ENCODE measurements at places on chromosomes 3 and 15.

- DNase-seq = no peak
Measured at GRCh38 chr15:78927077-78927790, 17.6 kb downstream of the CTSH start.

- no peak for DNase-seq
Measured at GRCh38 chr15:88752951-88753350, 50.3 kb upstream of the ACAN start.

DNA sequence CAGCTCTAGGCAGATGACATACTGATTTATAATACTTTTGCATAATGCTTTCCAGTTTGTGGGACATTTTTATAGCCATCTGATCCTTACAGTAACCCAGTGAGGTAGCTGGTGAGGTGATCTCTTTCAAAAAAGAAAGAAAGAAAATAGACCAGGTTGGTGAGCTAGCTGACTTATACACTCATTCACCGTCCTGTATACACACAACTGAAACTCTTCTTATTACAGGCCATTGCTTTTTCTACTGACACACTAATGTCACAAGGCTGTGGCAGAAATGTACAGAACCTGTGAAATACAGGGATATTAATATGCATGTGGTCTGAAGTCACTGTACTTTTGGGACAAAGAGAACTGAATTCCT, 150.2 kb upstream of the BHLHE40 start:
- no peak for DNase-seq

GRCh38 chr15:39699516-39700374, 82.9 kb downstream of the FSIP1 start:
- no peak for DNase-seq

GRCh38 chr3:50355829-50356552, 3.3 kb downstream of the TMEM115 start:
- DNase-seq = no peak

DNA sequence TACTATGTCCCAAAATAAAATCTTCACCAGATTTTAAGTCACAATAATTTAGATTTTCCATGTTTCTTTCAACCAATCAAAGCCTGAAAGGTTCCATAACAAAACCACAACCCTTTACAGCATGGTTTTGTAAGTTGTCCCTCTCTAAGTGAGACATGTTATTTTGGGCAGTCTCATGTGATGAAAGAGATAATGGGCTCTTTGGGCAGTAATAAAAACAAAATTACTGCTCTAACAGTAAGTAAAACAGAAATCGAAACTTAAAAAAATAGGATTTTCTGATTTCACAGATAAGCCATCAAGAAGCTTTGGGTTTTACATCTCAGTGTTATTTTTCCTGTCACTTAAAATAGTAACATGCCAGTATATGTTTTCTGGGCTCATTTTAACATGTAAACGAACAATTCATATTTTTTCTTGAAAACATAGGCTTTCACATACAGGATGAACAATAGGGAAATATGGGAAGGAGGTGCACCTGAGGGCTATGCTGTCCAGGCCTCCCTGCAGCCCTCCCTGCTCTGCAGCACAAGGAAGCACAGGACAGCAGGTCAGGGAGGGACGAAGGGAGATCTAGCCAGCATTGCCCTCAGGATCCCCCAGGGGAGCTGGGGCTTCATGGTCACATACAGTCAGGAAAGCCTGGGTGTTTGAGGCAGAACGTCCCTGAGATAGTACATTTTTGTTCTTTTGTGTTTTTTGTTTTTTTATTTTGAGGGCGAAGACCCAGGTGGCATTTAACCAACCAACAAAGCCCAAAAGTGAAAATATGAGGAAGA, 157.4 kb downstream of the SHOX2 start:
- no peak for DNase-seq

DNA sequence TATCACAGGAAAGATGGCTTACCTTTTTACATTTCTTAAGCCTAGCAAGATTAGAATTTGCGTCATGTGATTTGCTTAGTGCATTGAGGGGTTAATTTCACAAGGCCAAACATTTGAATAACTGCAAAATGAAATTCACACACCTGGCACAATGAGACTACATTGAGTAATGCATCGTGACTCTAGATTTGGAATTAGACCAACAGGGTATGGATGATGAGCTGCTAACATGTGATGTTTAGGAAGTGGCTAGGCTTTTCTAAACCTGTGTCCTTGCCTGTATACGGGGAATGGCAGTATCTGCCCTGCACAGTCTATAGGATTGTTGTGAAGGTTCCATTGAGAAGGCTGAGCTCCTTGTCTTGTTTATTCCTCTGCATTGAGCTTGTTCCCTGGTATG, 160.1 kb downstream of the MFSD1 start:
- DNase-seq = no peak

DNA sequence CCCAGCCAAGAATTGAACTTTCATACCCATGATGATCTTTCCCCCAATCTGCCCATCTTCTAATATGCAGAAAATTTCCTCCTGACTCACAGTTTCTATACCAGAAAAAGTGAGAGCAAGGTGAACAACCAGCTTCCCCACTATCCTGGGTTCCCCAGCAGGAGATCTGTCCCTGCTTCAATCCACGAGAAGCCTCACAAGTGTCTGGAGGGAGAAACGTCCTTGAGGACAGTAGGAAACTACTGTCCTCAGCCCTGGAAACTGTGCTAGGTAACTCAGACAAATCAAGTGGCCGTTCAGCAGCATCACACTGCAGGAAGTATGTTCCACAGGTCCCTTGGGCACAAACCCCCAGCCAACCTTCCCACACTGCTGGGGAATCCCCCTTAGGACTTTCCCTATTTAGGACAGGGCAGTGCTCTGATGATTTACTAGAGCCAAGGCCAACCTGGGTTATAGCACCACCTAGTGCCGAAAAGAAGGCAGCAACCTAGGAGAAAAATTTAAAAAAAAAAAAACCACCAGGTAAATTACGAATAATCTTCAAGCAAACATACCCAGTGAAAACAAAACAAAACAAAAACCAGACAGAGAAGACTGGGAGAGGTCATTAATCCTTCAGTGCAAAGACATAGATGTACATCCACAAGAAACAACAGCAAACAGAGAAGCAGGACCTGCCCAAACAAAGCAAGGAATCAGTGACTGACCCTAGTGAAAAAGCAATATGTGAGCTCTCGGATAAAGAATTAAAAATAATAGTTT, 36.0 kb downstream of the MORC1 start:
- no peak for DNase-seq

DNA sequence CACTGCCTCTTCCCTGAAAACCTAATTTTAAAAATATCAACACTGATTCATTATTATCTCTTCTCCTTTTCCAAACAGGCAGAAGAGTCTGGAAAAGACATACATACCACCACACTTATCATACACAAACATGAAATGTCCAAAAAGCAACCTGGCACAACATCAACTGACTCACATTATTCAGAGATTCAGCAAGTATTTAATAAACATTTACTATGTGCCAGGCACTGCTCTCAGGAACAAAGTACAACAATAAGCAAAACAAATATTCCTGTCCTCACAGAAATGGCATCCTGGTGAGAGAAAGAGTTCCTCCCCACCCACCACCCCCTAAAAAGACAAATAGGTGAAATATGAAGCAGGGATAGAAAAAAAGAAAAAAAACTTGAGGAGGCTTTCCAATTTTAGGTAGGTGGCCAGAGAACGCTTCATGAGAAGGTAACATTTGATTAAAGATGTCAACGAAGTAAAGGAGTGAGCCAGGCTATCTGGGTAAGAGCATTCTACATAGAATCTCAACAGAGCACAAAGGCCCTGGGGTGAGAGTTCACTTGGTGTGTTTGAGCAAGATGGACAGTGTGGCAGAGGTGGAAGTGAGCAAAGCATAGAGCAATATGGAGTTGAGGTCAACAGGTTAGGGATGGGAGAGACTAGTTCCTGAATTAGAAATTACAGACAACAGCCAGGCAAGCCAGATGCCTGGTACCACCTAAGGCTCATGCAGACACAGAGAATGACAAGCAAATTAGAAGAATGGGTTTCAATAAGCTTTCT, 141.7 kb downstream of the OSBPL10 start:
- DNase-seq = no peak

DNA sequence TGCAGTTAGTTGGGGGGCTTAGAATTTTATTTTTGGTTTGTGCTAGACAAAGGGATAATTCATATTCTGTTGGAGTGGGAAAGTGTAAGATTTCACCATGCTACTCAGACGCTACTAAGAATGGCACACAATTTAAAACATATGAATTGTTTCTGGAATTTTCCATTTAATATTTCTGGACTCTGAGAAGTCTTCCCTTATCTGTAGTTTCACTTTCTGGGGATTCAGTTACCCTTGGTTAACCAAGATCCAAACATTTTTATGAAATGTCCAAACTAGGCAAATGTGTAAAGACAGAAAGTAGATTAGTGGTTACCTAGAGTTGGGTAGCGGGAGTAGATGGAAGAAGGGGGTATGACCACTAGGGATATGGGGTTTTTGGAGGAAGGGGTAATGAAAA, 53.1 kb downstream of the TCF12 start:
- DNase-seq = no peak

DNA sequence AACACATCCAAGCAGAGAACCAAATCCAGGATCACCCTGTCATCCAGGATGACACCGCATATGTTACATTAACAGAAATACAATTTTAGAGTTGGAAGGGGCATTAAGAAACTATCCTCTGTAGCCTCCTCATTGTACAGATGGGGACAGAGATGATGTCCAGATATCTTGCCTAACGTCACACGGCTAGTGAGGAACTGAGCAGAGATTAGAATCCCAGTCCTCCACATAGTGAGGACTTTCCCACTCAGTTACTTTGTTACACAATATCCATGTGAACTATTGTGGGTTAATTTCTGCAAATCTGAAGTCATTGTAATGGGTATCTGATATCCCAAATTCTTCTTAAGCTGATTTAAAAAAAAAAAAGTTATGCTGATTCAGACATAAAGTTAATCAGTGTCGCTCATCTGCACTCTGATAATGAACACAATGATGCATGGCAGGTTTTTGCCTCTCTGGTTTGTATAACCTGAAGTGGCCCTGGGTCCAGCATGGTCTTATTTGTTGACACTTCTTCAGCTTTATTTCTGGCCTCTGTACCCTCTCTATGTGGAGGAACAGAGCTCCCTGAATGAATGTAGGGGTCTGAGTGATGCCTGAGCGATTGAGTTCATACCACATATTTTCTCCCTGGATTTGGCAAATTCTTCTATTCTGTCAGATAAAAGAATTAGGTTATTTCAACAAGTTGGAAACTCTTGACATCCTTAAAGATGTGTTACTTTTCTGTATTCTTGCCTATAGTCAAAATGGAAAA, 76.0 kb upstream of the LIMD1 start:
- no peak for DNase-seq

- peak; percentile 71 for DNase-seq
Measured at GRCh38 chr3:190261740-190262139, 60.5 kb downstream of the CLDN1 start.

DNA sequence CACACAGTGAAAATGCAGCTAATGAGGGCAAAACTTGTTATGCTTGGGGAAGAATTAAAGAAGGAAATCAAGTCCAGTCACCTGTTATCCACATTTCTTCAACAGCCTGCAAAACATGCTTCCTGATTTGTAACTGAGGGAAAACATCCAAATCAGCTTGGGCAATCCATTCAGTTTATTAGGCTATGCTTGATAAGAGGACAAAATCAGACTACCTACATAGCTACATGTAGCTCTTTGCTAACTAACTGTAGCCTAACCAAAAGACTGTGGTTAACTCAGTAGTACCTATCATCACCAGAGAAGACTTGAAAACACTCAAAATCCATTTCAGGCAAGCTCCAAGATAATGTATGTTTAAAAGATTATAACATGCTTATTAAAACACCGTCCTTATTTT, 436.4 kb downstream of the SHQ1 start:
- no peak for DNase-seq

- DNase-seq = no peak
Measured at GRCh38 chr3:24591661-24592555, 97.3 kb upstream of the THRB start.

DNA sequence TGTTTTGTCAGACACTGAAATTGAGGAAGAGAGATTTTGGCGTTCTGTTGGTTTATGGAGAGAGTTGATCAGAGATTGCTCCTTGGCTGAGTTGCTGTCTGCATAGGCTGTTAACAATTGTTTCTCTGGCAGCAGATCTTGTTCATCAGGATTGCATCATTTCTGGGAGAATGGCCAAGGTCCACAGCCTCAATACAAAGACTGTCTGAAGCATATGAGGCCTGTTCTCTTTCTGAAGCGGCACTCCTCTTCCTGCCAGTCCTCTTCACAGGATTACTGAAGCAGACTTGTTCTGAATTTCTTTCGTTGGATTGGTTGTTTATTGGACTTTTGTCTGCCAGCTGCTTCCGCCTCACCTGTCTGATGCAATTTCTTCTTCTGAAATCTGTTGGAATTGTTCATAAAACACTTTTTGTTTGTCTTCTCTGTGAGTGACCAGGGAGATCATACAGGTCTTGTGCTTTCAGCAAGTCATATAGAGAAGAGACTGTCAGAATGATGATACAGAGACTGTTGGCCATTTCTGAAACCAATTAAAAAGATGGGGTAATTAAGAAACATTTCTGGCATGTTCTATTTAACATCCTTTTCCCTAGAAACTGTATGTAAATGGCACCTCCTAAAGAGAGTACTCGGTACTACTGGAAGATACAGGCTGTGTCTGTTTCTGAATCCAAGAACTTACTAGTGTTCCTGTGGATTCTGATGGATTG, 25.5 kb downstream of the SETD5 start:
- DNase-seq = peak; percentile 76

DNA sequence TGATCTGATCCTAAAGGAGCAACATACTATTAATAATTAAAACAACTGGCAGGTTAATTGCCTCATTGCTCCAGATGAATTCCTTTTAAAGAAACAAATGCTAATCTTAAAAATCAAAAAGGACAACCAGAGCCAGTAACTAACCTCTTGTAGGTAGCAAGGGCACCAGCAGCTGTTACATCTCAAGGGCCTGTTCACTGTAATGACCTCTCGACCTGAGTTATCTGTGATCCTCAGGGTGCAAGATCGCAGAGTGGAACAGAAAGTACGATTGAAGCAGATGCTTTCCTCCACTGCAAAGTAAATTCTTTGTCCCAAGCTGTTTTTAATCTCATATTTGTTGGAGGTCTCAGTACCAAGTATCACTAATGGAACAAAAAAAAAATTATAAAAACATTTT, 11.4 kb downstream of the PLSCR5 start:
- DNase-seq = no peak

- no peak for DNase-seq
Measured at GRCh38 chr3:77506384-77506783, 466.5 kb downstream of the ROBO2 start.

DNA sequence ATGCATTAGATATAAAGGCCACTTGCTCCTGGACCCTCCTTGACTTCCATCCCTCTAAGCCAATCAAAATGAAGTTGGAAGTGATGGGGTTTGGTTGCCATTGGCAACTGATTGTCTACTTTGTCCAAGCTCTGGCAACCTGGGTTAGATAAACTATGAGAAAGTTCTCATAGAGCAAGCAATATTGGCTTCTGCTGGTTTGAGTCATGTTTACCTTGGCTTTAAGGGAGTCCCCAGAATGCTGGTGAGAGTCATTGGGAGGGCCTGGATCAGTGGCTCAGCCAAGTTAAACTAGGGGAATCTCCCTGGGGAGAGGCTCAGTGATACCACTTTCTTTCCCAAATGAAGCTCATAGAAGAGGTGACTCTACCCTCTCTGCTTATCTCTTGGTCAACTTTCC, 176.3 kb upstream of the ROPN1 start:
- DNase-seq = no peak

Measured in SJSA1 (cell line).